Breast epithelium (tissue), 4 donors: ENCODE measurements at places on chromosomes 4 and X. TPM values are rescaled to one million over a fixed set of nuclear protein-coding genes. Genes with fewer than 3 reads are reported as not detected.

Gene ARHGEF6
- 43.6 TPM for total RNA-seq

Gene SCD5
- total RNA-seq, result 9.8 TPM

Gene CT45A3
- total RNA-seq, result not detected

DNA sequence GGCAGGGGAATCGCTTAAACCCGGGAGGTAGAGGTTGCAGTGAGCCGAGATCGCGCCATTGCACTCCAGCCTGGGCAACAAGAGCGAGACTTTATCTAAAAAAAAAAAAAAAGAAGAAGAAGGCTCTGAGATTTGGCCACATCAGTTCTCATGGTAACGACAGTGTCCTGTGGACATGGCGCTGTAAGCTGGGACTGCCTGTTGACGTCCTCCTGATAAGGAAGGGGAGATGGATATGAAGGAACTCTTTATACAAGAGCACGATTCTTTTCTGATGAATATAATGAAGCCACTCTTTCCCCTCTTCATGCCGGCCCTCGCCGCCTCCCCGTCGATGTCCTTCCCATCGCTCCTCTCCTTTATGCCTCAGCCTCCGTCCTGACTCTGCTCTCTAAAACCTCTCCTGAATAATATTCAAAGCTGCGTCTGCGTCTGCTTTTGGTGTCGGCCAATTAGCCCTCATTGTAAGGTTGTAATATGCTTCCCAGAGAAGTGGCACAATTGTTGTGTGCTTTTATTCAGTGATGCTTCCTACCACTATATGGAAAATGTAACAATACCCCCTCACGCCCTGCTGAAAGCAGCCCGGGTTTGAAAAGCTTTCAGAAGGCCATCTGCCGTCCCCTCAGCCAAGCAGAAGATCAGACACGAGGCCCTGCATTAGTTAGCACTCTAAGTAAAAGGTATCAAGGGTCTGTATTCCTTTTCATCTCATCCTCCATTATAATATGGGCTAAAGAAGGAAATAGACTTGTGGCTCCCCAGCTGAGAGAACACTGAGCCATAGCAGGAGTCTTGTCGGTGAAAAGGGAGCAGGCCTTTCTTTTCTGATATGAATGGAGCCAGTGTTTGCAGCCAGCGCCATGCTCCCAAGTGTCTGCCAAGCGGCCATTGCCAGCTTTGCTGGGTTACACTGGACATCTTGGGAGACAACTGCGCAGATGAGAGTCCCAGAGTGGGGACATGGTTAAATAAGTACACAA, 22.1 kb upstream of the SCOC start:
- H3K27ac ChIP-seq, result no peak overlapping the region
- H3K4me3 ChIP-seq, result no peak overlapping the region
- DNase-seq, result no peak
- no peaks in the 10 kb centered on the region for H3K27me3 ChIP-seq
- no peaks in the 10 kb centered on the region for H3K4me1 ChIP-seq

DNA sequence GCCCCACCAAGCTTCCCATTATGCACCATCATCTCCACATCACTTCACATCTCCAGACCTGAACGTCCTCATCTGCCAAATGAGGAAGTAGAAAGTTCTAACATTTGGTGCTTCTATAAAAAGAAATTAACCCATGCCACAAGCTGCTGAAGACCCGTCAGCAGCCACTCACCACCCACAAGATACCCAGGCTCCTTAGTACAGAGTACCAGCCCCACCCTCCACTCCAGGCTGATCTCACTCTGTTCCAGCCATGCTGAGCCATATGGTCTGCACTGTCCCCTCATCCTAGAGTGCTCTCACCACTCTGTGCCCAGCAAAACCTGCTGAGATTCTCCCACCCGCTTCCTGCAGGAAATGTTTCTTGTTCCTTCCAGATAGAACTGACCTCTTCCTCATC, 240.8 kb upstream of the PPARGC1A start:
- no peak for DNase-seq
- H3K27me3 ChIP-seq, result no peaks in the 10 kb centered on the region
- H3K4me1 ChIP-seq, result no peaks in the 10 kb centered on the region
- no peaks in the 10 kb centered on the region for H3K36me3 ChIP-seq

- H3K27ac ChIP-seq, result no peak overlapping the region
- DNase-seq, result no peak
- H3K27me3 ChIP-seq, result no peaks in the 10 kb centered on the region
- H3K4me1 ChIP-seq, result no peaks in the 10 kb centered on the region
- H3K4me3 ChIP-seq, result no peak overlapping the region
These were observed 177.6 kb downstream of the IQCM start for GRCh38 chr4:149638073-149638472.

DNA sequence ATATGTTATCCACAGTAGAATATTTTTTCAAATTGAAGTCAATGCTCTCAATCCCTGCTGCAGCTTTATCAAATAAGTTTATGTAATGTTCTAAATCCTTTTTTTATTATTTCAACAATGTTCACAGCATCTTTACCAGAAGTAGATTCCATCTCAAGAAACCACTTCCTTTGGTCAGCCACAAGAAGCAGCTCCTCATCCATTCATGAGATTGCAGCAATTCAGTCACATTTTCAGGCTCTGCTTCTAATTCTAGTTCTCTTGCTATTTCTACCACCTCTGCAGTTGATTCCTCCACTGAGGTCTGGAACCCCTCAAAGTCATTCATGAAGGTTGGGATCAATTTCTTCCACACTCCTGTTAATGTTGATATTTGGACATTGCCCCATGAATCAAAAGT, 2301.3 kb upstream of the TENM3 start:
- H3K4me1 ChIP-seq, result no peaks in the 10 kb centered on the region
- no peaks in the 10 kb centered on the region for H3K36me3 ChIP-seq
- no peak overlapping the region for H3K27ac ChIP-seq
- no peak for DNase-seq
- no peaks in the 10 kb centered on the region for H3K27me3 ChIP-seq
- H3K4me3 ChIP-seq, result no peak overlapping the region
